ENCODE measurements at places on chromosomes 5 and 9. TPM values are rescaled to one million over a fixed set of nuclear protein-coding genes. Genes with fewer than 3 reads are reported as not detected.

GRCh38 chr5:135242866-135243555 is 156.0 kb downstream of the MACROH2A1 start:
- DNase-seq, result no peak

DNA sequence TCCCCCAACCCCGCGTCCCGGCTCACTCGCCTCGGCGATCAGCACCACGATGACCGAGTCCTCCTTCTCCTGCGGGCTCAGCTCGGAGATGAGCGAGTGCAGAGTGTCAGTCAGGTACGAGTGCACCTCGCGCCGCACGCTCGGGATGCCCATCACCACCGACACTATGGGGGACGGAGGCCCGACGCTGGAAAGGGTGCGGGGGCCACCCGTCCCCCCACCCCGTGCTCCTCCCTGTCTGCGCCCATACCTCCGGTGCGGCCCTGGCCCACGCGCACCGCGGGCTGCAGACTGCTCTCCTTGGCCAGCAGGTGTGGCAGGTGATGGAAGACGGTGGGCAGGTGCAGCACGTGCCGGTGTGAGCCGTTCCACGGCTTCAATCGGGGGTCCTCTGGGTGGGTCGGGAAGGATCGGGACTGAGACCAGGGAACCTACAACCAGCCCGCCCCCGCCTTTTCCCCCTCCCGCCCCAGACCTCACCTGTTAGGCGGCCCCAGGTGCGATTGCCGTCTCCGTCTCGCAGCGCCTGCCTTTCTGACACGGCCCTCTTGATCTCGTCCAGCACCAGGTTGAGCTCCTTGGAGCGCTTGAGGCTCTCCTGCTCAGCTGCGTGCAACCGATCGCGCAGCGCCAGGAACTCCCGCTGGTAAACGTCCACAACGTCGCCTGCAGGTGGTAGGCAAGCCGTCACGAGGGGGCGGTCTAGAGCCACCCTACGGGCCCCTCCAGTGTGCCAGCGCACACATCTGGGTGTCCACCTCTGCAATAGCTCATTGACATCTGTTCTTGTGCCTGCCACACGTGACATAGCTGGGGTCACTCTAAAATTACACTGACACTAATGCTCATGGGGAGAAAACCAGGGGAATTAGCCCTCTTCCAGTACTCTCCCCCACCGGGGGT is 5.1 kb downstream of the MGAT4B start:
- DNase-seq, result no peak

DNA sequence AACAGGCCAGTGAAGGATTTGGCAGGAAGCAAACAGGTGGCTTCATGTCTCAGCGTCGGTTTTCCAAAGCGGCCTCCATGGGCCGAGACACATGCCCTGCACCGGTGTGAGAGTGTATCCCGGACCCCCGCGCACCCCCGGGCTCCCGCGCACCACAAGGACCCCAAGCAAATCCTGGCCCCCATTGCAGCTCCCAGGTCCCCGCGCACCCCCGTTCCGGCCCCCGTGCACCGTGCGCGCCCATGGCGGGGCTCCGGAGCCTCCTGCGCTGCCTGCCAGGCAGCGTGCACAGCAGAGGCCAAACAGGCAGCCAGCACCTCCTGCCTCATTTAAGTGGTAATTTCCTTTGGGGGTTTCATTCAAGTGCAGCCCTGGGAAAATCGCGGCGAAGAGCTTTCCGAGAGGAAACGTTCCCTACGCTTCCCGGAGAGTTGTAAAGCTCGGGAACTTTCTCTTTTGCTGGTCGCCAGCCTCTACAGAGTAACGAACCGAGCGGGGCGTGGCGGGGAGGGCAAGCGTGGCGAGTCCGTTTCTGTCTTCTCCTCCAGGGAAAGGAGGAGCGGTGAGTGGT is 145.5 kb upstream of the SLC24A2 start:
- DNase-seq, result no peak

- DNase-seq, result no peak
Measured at GRCh38 chr9:137462986-137463930, 4.1 kb upstream of the NSMF start.

DNA sequence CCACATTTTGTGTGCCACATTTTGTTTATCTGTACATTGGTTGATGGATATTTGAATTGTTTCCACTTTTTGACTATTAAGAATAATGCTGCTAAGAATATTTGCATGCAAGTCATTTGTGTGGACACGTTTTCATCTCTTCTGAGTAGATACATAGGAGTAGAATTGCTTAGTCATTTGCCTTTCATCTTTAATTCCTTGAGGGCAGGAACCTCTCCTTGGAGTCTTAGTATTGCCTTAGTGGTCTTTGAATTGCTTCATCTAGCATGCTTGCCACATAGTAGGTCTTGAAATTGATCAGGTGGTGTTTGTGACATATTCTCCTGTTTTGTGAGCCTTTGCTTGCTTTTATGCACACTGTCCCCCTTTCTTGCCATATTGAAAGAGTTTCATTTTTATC is 128.5 kb downstream of the NR3C1 start:
- DNase-seq, result no peak

- DNase-seq, result no peak
Measured at GRCh38 chr9:123238365-123238764, 30.0 kb downstream of the STRBP start.

DNA sequence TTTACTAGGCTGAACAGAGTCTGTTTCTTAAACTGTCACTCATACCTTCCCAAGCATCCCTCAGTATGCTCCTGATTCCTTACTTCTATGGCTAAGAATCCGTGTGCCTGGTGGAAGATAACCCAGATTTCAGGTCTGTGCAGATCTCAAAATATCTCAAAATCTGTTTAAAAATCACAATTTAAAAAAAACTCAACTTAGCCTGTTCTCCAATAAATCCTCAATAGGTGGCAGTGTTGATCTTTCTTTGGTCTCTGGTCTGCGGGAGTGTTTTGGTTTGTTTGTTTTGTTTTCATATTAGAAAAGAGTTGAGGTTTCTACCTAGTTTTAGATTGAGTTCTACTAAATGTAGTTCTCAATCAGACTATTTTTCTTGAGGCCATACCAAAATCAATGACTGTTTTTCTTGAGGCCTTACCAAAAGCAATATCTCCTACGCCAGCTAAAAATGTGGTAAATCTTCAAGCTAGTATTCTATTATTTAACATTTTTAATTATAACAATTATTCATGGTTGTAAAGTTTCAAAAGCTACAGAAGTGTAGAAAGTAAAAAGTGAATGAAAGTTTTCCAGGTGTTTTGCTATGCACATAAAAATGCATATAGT is 57.9 kb downstream of the TGFBR1 start:
- no peak for DNase-seq

- DNase-seq, result no peak
Measured at GRCh38 chr5:150131978-150132694, 23.5 kb downstream of the PDGFRB start.

DNA sequence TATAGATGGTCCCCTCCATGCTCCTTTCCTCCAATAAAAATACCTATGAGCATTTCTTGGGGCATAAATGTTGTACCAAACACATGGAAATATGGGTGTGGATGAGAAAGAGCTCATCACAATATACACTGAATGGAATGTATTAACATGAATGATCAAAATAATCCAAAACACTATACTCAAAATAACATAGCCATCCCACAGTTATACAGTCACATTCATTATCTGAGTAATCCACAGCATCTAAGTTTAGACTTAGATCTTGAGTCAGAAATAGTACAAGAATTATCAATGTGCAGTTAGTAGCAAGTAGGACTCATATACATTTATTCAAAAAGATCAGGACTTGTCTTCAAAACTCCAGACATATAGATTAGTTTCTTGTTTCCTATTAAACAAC is 175.2 kb upstream of the NREP start:
- DNase-seq, result no peak

- no peak for DNase-seq
Measured at GRCh38 chr5:67414712-67415111, 218.1 kb upstream of the CD180 start.

GRCh38 chr9:88372103-88372654 is 16.1 kb upstream of the SPIN1 start:
- no peak for DNase-seq

GRCh38 chr5:178429491-178430185 is 160.6 kb downstream of the COL23A1 start:
- DNase-seq, result no peak

GRCh38 chr5:52007230-52007858 is 624.1 kb downstream of the ISL1 start:
- DNase-seq, result peak; percentile 1

DNA sequence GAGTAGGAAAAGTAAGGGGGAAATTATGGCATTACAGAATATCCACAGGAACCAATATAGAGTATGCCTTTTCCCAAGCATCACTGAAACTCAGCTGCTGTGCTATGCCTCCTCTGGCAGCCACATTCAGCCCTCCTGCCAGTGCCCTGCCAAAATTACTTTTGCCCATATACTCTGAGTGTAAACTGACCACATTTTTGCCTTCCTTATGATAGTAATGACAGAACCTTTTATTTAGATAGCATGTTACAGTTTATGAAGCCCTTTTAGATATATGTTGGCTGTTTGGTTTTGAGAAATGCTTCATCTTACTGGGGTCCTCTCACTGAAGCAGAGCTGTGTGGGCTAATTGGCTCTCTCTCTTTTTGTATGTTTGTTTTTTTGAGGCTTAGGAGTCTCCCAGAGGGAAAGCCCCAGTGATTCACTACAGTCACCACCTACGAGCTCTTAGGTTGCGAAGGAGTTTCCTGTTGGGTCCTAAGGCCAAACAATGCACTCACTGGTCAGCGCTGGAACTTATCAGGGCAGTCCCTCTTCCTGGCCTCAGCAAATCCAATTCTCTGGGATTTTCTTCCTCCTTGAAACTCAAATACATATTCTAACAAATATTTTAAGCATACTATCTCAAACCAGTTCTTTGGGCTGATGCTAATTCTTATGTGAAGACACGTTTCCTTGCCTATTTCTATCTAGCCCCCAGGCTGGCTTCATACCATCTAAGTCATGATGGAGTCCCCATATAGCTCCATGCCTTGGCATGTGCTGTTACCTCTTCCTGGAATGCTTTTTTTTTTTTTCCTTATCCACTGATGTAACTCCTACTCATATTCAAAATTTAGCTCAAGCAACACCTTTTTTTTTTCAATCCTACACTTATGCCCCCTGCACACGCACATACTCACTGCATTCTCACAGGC is 3.7 kb downstream of the PHF24 start:
- peak; percentile 45 for DNase-seq

GRCh38 chr5:56352808-56353590 is 119.9 kb upstream of the ANKRD55 start:
- no peak for DNase-seq

- no peak for DNase-seq
Measured at GRCh38 chr9:76699971-76700370, 64.3 kb upstream of the PCA3 start.

DNA sequence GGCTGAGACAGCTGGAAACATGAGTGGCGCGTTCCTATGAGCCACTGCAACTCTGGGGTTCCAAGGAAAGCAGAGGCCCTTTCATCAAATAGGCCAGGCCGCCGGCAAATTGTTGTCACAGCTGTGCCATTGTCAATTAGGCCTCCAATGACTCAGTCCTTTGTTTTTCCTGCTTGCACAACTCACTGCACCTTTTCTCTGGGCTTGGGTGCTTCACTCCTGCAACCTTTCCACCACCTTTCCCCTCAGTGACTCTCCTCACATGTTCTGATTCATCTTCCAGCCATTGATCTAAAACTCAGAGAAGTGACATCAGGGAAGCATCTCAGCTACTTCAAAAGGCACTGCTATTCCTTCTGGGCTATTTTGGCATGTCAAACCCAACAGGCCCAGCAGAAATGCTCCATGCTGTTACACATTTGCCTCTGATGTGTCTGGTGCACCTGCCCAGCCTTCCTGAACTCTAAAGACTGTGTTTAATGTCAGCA is 653.7 kb downstream of the NR2F1-AS1 start:
- peak; percentile 63 for DNase-seq

DNA sequence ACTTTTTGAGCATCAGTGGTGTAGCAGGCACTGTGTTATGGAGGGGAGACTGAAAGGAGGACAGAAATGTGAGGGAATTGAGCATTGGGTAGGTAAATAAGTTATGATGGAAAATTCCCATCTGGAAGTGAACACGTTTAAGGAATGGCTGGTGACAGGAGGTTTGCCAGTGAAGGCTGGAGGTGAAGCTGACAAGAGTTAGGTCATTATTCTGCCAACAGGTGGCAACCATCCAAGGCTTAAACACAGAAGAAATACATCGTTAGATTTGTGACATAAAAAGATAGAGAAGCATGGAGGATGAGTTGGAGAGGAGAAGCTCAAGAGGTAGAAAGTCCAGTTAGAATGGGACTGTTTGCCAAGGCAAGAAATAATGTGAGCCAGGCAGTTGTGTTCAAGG is 455.3 kb upstream of the SGCD start:
- DNase-seq, result no peak

DNA sequence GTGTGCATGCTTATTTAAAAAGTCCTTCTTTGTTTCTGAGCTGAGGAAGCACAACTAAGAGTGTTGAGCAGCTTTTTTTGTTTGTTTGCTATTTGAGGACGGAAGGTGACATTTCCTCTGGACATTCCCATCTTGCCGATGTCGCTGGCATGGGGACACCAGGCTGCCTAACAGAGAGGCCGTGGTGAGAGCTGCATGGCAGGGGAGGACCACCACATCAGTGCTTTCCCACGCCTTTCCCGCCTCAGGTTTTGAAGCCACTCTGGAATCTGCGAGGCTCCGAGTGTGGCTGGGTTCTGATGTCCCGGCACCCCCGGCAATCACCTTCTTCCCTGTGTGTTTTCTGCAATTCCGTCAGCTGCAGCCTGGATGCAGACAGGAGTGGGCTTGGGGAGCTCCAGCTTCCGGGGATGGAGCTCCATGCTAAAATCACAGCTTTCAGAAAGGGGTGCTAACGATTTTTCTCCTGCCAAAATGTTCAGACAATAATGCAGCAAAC is 259.8 kb upstream of the IRX4 start:
- DNase-seq, result no peak

The DAPK1 gene
- total RNA-seq, result 23.5 TPM

The PCDHGB4 gene
- 6.4 TPM for total RNA-seq

The PPP2R2B gene
- 0.62 TPM for total RNA-seq

The INSL6 gene
- total RNA-seq, result not detected

The ORM2 gene
- not detected for total RNA-seq

The CDC20B gene
- not detected for total RNA-seq

The OCLN gene
- total RNA-seq, result 104 TPM

The GRM6 gene
- total RNA-seq, result not detected

The HTR1A gene
- not detected for total RNA-seq

The IFNA13 gene
- total RNA-seq, result not detected

The C9orf153 gene
- total RNA-seq, result not detected

Data from kidney epithelial cell (primary cell).